GM19239 (cell line): ENCODE measurements at places on chromosomes 16 and 17.

GRCh38 chr16:78421181-78421708 is 321.8 kb downstream of the WWOX start:
- no peak for DNase-seq

DNA sequence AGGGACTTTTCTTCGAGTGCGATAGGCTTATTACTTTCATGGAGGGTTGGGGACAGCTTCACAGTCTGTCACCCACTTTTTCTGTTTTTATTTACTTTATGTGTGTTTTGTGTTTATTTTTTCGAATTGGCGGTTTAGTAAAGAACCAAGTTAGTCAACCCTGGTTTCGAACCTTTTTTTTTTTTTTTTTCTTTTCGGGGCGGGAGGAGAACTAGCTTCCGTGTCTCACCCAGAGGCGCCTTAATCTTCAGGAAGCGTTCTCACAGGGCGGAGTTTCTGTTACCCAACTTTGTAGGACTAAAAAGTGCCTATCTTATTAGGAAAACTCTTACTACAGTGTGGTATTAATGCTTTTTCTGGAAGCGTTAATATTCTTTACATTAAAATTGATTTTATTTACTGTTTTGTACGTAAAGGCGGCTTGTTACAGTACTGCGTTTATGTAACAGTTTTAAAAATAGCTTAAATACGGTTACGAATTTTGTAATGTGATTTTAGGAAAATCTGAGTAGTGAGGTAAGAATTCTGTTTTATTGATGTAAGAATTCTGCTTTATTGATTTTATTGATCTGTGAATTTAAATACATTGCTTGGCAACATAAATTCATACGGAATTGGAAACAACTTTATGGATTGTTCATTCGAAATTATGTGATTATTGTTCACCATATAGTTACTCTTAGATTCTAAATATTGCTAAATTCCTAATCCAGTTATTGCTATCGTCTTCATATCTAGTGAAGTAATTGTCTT is 885 bp downstream of the ZNF207 start:
- peak; percentile 16 for DNase-seq

DNA sequence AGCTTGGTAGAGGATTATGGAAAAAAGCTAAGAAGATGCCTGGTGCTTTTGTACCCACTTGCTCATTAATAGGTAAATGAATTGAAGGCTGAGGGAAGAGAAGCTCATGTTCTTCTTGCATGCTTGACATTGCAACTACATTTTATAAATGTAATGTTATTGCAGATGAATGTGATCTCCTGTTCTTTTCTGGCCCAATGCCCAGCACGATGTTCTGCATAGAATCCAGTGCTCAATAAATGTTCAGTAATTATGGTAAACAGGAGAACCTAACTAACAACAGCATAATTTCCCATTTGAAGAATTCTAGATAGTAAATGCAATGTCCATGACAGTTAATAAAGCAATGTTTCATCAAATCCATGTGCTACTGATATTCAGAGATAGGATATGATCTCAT is 638.2 kb upstream of the SOX9 start:
- DNase-seq: no peak

- DNase-seq: no peak
These were observed 17.7 kb downstream of the KNOP1 start for GRCh38 chr16:19700319-19700781.

GRCh38 chr17:78532922-78533640 is 44.1 kb downstream of the DNAH17 start:
- DNase-seq: no peak

GRCh38 chr16:88906535-88907105 is 40.2 kb upstream of the PABPN1L start:
- DNase-seq: no peak

DNA sequence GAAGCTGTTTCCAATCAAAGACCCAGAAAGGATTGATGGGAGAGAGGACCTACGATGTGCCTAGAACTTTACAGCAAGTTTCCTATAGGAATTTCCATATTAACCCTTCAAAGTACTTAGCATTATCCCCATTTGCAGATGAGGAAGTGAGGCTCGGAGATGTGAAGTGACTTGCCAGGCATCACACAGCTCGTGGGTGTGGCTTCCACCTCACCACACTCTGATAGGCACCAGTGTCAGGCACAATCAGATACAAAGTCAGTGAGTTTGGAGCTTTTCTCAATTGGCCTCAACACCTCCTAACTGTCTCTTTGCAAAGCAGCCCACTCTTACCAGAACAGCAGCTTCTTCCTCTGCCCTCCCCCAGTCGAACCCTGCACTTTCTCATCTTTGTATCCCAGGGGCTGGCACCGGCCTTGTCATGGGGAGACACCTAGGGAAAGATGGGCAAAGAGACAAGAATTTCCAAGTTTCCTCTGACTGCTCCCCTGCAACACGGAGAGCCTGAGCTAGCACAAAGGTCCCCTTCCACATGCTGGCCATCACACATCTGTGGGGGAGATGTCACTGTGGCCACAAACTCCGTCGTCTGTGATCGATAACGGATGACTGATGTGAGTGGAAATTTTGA is 37.4 kb upstream of the CCL1 start:
- no peak for DNase-seq

DNA sequence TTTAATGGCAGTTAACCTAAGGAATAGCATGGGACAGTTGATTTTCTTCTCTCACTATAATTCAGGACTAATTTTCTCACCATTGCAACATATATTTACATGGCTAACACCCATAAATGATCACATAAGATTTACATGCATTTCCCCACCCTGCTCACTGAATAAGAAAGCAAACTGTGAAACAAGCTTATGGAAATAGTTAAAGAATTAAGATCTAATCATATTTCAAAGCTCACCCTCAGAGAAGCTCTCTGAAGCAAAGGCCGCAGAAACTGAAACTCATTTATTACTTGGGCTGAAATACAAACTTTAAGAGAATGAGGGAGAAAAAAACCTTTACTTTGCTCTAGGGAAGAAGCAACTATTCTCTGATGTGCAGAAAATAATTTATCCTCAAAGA is 218.7 kb upstream of the AXIN2 start:
- DNase-seq: no peak

- no peak for DNase-seq
These were observed 2.1 kb upstream of the UNC119 start for GRCh38 chr17:28554565-28554964.

DNA sequence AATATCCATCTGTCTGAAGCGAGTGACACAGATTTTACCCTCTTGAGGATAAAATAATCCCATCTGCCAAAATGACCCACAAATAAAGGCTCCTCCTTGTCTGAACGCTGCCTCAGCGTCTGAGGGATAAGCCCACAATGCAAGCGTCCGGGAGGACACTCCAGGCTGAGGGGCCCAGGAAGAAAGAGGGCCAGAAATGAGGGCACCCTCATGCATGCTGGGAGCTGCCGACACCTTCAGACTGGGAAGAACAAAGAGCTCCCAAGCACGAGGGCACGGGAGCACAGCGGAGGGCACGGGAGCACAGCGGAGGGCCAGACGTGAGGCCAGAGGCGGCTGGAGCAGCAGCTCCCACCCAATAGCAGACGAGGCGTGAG is 126.9 kb downstream of the ZNF778 start:
- no peak for DNase-seq

- no peak for DNase-seq
These were observed 7.7 kb downstream of the IGSF6 start for GRCh38 chr16:21644674-21645073.

DNA sequence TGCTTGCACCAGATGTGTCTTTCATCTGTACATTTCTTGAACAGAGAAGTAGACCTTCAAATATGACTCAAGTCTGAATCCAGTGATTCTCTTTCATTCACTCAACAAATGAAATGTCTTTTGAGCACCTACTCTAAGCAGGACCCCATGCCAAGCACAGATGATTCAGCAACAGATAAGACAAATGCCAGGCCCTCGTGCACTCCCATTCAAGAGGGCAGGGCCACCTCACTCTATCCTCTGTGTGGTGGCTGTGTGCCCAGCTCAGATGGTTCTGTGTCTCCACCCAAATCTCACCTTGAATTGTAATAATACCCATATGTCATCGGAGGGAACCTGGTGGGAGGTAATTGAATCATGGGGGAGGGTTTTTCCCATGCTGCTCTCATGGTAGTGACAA is 74.1 kb upstream of the NKD1 start:
- DNase-seq: no peak

- DNase-seq: no peak
These were observed 2.7 kb upstream of the GJC1 start for GRCh38 chr17:44832805-44833204.

- no peak for DNase-seq
These were observed 1.1 kb downstream of the SPECC1 start for GRCh38 chr17:20010099-20010863.

- DNase-seq: no peak
These were observed 43.1 kb downstream of the TBX4 start for GRCh38 chr17:61495161-61495857.

DNA sequence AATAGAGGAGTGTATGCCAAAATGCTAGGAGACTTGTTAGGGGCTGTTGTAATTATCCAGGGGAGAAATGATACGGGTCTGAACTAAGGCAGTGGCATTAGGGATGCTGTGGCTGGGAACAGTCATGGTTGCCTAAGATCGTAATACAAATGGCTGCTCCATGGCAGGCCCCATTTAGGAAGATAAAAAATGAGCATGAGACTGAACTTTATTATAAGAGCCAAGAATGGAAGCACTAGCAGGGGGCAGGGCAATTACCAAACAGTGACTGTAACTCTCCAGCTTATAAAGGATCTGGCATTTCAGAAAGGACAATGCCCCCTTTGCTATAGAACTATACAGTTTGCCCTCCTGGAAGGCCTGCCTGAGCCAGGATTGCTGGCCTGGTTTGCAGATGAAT is 503.3 kb upstream of the CDH5 start:
- no peak for DNase-seq

GRCh38 chr16:77469634-77470033 is 34.8 kb upstream of the ADAMTS18 start:
- DNase-seq: no peak

DNA sequence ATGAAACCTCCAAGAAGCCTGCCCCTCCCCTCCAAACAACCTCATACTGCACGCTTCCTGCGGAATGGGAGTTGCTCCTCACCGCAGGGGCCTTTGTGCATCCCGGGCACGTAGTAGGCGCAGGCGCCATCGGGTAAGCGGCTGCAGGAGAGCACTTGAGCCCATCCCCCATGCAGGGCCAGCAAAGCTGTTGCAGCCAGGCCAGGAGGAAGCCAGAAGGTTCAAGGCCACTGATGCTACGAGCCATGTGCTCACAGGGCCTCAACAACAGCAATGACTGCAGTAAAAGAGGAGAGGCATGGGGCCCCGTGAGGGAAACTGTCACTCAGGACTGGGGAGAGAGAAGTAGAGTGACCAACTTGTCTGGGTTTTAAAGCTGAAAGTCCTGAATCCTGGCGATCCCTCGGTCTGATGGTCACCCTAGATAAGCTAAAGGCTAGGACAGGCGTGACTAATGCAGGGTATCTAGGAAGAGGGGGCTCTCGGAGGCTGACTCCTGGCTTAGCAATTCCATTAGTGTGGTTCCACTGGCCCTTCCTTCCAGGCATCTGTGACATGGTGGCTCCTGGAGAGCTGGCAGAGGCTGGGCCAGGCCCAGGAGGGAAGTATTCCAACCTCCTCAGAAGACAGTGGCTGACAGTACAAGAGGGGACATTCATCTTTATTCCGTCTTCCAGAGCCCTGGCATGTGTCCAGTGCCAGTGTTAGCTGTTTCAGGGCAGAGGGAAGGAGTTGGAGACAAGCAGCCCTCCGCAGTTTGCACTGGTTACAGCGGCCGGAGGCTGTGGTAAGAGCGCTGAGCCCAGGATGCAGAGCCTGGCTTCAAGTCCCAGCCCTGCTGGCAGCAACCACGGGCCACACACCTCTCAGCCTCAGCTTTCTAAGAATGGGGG is 20.8 kb downstream of the GOSR2 start:
- no peak for DNase-seq

DNA sequence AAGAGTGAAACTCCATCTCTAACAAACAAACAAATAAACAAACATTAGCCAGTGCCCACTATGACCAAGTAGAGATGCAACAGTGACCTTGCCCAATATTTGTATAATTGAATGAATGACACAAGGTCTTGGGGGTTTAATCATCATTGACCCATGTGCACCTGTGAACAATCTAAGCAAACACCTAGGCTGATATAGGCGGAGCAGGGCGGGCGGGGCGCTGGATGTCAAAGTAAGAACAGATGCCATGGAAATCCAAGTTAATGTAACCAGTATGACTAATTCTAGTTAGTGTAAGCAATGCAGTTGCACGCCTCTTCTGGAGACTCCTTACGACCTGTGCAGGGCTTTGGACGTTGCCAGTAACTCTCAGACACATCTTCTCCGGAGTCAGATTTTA is 17.6 kb downstream of the RCVRN start:
- no peak for DNase-seq

DNA sequence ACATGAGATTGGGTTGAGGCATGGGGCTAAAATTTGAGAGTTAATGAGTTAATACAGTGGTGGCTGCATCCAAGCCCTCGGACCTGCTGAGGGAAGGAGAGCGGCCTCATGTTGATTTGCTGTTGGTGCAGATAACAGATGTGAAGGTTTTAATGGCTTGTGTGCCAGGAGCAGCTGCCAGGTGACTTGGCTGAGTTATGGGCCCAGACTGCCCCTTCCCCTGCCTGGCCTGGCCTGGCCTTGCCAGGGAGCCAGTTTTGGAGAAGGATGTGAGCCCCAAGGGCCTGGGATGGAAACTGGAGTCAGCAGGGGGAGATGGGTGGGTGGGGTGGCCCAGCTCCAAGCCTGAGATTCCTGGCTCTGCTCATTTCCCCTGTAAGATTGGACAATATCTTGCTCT is 230.1 kb downstream of the CBLN1 start:
- no peak for DNase-seq

DNA sequence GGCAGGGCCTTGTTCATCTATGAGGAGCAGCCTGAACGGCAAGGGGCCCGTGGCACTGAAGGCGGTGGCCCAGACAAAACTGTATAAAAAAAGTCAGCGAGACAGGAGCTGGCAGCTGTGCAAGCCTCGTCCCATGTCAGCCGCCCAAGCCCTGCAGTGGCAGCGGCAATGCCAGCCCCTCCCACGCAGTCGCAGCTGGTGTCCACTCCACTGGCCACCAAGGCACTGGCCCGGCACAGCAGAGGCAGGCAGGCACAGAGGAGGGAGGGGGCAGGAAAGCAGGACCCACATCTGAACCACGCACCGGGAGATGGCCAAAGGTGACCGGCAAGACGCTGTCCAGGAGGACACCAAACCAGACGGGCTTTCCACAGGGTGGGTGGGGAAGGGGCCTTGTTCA is 15.9 kb upstream of the C16orf95 start:
- DNase-seq: no peak
